ENCODE measurements at places on chromosomes 1 and 21. TPM values are rescaled to one million over a fixed set of nuclear protein-coding genes. Genes with fewer than 3 reads are reported as not detected.
A peak's percentile ranks its signal among the peaks of the same experiment; 100 is the strongest.

DNA sequence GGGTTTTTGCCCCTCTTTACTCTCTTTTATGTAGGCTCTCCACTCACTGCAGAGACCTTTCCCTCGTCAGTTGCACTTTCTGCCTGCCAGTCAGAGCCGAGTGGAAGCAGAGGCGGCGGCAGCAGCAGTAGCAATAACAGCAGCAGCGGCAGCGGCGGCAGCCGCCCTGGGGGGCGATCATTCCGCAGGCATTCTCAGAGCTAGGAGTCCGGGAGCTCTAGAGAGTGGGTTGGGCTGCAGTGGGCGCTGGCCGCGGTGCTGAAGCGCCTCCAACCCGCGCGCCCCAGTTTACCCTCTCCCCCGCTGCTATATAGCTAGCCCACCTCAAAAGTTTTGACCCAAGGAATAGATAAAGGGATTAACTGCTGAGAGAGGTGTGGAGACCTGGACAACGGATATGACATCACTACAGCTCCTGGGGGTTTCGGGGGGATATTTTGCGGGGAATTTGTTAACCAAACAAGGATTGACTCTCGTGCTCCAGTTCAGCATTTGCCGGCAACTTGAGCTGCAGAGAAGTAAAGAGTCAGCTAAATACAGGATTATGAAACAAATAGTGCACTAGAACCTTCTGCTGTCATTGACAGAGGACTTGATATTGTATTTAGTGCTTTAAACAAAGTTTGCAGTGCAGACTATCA lies at the start of gene OLFM3:
Gene OLFM3 (minus strand): TSS at position 102 of the 641 bp plus-strand sequence.
- no peak for DNase-seq

- peak; percentile 13 for DNase-seq
Measured at GRCh38 chr1:23696335-23696989, 4.9 kb downstream of the RPL11 start.

DNA sequence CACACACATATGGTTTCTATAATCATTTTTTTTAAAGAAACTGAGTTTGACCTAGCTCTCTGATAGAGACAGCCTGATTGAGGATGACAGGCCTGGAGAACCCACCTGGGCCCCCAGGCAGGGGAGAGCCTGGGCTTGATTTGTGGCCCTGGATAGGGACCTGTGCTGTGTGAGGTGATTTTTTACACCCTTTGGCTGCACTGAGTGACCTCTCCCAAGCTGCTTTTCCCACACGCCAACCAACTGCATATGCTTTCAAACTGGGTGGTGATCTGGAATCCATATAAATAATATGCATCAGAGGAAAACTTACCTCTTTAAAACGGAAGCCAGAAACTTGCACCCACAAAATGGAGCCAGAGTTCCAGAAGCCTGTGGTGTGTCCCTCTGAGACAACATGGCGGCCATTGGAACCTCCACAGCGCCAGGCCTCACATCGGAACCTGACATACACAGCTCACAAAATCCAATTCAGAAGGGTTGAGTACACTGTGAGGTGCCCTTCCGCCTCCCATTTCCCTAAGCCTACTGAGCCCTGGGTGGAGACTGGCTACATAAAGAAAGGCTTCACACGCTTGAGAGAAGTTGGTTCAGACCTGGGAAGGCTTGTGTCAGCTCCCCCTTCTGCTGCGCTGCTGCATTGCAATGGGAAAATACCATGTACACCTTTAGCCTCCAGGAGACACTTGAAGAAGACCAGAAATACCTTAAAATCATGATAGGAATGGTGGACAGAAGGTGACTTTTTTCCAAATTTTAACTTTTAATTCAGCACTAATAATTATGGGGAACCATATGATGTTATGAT lies 160.7 kb downstream of the HHIPL2 start:
- DNase-seq = no peak

DNA sequence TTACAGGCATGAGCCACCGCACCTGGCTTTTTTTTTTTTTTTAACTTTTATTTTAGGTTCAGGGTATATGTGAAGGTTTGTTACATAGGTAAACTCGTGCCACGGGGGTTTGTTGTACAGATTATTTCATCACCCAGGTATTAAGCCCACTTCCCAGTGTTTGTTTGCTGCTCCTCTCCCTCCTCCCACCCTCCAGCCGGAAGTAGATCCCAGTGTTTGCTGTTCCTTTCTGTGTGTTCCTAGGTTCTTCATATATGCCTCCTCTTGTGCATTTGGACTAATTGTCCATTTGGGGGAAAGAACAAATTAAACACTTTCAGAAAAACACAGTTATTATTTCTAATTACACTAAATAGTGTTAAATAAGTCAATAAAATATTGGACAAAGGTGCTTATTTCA lies 1.1 kb upstream of the SLC2A7 start:
- no peak for DNase-seq

DNA sequence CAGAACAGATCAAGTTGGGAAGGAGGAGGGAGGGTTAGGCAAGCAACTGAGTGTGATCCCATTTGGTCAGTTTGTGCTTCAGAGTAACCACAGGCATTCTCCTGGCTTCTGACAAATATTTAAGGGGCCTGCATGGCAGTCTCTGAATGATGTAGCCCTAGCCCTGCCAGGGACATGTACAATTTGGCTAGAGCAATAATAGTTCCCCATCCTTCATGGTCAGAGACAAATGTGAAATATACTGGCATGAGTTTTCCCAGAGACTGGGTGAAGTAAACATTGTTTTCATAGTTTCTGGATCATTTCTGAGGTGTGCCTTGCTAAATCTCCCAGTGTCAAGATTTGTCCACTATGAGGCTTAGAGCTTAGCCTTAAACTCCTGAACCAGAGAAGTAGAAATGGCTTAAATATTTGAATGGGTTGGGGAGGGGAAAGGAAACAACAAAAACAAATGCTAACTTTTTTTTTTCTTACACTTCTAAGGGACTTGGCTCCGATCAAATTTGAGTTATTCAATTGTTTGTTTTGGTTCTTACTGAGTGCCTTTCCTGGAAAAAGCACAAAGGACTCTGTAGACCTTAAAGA lies 42.0 kb upstream of the UBE2U start:
- peak; percentile 71 for DNase-seq

BEST4 gene
- total RNA-seq = not detected

- no peak for DNase-seq
Measured at GRCh38 chr21:45889961-45890360, 91.6 kb upstream of the COL6A1 start.

GRCh38 chr1:225440380-225441221 lies 12.8 kb upstream of the LBR start:
- DNase-seq = no peak

- no peak for DNase-seq
Measured at GRCh38 chr1:15315815-15316214, 68.8 kb downstream of the FHAD1 start.

RNU1-4 gene
- total RNA-seq = under 0.01 TPM

SPRR4 gene
- total RNA-seq = not detected

DNA sequence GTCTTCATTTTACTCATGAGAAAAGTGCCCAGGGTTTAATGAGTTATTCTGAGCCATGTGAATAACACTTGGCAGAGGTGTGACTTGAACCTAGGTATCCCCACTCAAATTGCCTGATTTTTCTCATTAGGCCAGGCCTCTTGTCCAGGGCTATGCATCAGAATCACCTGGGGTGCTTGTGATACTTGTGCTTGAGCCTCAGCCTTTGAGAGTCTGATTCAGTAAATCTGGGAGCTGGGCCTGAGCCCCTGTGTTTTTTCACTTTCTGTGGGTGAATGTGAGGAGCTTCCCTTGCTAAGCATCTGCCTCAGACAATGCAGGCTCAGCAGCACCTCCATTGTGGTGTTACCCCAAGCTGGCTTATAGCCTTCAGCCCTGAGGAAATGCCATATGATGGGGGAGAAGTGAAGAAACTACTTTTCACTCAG lies 127.1 kb downstream of the S1PR1 start:
- no peak for DNase-seq

DNA sequence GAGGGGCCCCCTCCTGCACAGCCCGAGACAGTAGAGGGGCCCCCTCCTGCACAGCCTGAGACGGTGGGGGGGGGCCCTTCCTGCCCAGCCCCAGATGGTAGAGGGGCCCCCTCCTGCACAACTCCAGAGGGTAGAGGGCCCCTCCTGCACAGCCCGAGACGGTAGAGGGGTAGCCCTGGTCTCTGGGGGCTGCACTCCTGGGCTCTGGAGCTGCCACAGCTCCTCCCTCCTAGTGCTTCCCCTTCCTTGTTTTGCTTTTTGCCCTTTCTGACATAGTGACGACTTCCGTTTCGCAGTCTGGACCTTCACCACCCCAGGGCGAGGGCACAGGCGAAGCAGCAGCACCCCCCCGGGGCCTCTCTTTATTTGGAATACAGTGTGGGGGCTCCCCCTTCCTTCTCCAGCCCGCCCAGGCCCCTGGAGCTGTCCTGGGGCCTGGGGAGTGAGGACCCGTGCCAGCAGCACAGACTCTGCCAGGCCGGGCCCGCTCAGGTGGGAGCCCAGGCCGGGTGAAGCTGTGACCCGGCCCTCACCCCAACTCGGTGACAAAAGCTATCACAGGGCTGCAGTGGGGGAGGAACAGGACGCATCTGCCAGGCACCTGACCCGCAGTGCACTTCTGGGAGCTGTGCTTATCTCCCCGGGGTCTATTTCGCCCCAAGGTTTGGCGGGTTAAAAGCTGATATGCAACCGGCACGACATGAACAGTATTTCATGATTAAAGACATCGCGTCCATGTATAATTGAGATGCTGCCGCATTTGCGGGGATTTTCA lies 1.1 kb upstream of the PRXL2B start:
- peak; percentile 24 for DNase-seq

- peak; percentile 91 for DNase-seq
Measured at GRCh38 chr1:215273838-215274516, 191.4 kb downstream of the KCNK2 start.

- no peak for DNase-seq
Measured at GRCh38 chr21:35645991-35646390, 414.3 kb downstream of the SETD4 start.

PKP1 gene
- 0.18 TPM for total RNA-seq
